Stimulated activated CD4-positive, alpha-beta T cell treated with anti-CD3 and anti-CD28 coated beads, Interleukin-4, amount 100 ng/mL, for 1 hour (primary cell): ENCODE measurements at places on chromosomes 2 and 18.

- DNase-seq: no peak
These were observed 45.1 kb upstream of the ATP6V1B1 start for GRCh38 chr2:70890469-70891065.

DNA sequence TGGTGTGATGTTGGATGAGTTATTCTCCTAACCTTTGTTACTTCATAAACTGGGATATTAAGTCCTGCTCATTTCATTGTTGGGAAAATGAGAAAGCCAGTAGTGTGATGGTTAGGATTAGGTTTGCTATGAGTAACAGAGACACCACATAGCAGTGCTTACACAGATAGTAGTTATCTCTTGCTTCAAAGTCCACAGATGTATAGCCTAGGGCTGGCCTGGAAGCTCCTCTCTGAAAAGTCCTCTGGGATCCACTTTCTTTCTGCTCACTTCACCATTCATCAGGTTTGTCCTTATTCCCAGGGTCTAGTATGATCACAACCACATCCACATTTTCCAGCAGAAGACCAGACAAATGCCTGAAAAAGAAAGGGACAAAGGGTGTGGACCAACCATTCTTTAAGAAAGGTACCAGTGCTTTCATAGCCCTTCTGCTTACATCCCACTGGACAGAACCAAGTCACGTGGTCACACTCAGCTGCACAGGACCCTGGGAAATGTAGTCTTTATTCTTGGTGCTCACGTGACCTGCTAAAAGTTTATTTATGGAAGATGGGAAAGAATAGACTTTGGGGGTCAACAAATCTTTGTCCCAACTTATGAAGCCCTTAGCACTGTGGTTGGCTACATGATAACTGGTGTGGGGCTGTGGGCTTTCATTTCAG is 108.9 kb downstream of the INSIG2 start:
- DNase-seq: no peak

DNA sequence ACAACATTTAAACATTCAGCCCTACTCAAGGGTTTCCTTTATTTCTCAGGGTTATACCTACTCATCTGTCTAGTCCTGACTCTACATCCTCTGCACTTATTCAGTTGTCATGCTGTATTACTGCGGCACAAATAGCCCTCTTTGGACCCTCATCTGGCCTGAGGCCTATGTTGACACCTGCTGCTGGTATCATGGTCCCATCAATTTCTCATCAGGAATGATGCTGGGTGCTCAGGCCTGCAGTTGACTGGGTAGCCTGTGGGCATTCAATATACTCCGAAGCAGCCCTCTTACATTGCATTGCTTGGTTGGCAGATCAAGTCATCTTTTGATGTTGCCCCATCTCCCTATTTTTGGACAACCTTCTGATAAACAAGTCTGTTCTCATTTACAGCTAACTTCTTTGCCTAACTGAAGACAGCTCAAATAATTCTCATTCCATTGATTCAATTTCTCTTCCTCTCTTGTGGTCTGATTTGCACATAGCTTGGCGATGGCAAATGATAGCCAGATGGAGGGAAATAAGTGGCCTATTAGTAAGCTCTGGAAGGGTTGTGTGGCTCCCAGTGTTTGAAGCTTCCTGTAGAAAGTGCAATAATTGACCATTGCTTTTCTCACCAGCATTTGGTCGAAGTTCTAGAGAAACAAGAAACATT is 19.1 kb upstream of the MC4R start:
- DNase-seq: no peak

DNA sequence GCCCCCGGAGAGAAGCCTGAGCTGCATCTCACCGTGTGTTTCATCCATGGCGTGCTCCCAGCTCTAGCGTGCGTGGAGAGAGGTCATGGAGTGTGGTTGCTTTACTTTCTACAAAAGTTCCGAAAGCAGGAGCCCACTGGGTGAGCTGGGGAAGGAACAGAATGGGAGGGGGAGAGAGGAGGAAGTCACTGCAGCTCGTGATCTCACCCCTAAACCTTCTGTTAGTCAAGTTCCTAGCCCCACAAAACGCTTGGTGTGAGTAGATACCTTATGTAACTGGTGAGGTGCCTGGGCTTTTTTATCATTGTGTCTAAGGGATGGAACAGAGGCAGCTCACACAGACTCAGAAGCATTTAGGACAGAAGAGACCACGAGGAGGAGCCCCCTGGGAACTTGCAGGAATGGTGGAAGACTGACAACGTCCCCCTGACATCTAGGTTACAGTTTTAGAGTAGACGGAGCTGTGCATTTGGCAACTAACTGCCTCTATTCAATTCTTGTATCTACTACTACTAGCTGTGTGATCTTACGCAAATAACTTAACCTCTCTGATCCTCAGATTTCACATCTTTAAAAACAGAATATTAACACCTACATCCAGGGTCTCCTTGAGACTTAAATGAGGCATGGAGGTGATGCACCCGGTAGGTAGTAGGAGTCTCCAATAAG is 123.3 kb downstream of the ARL4C start:
- no peak for DNase-seq

DNA sequence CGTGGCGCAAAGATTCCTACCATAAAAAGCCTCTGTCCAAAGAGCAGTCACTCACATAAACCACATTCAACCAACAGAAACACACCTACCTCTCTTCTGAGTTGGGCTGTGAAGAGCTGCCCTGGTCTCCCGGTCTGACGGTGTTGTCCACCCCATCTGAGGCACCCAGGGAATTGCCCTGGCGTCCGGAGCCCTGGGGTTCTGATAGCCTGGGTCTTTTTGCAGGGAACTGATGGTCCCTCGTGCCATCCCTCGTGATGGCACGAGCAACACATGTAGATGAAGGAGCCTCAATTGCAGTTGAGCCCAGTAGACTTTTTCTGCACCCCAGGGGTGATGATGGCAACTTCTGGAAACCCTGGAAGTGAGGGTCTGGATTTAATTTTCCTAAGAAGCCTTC is 13.8 kb downstream of the HJURP start:
- no peak for DNase-seq

GRCh38 chr2:196073521-196073920 is 4.9 kb upstream of the DNAH7 start:
- no peak for DNase-seq

- DNase-seq: no peak
These were observed 22.1 kb upstream of the IGFBP5 start for GRCh38 chr2:216717491-216717901.

- DNase-seq: no peak
These were observed 43.0 kb downstream of the WDSUB1 start for GRCh38 chr2:159243529-159243928.
